ENCODE measurements at places on chromosomes 16 and 17.

DNA sequence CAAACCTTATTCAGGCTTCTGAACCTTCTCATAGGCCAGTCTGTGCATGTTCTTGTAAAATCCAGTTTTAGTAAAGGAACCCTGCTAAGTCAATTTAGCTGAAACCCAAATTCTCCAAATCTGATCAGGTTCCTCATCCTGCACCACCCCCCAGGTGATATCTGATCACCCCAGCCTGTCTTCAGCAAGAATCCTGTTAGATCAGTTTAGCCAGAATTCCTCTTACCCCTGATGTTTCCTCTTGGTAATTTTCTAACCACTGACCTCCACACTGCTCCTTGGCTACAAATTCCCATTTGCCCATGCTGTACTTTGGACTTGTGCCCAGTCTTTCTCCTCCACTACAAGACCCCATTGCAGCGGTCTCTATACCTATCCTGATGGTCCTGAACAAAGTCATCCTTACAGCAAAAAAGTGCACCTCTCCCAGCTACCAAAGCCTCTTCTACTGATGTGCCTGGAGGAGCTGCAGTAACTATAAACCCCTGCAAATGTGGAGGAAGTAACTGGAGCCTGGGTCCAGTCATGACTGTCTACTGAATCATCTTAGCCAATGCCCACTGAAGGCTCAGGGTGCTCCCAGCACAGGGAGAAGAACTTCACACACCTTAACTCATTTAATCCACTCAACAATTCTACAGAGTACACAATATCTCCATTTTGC lies 23.8 kb downstream of the TEX14 start:
- no peak for DNase-seq

GRCh38 chr17:28715217-28715616 lies 2.5 kb downstream of the RAB34 start:
- no peak for DNase-seq

- no peak for DNase-seq
Measured at GRCh38 chr16:21644674-21645073, 7.7 kb downstream of the IGSF6 start.

GRCh38 chr17:47905221-47905733 lies 9.2 kb downstream of the SP2 start:
- no peak for DNase-seq

DNA sequence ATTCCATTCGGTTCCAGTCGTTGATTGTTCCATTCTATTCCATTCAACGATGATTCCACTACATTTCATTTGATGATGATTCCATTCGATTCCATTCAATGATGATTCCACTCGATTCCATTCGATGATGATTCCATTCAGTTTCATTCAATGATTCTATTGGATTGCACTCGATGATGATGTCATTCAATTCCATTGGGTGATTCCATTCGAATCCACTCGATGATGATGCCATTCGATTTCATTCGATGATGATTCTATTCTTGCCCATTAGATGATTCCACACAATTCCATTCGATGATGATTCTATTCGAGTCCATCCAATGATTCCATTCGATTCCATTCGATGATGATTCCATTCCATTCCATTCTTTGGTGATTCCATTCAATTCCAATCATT lies 1283.7 kb downstream of the TP53TG3F start:
- DNase-seq, result no peak

GRCh38 chr16:20074099-20074991 lies 655 bp upstream of the GPR139 start:
- no peak for DNase-seq
